ENCODE measurements at places on chromosomes 7 and 10.

- DNase-seq, result no peak
These were observed 4.3 kb upstream of the UTF1 start for GRCh38 chr10:133225707-133226191.

DNA sequence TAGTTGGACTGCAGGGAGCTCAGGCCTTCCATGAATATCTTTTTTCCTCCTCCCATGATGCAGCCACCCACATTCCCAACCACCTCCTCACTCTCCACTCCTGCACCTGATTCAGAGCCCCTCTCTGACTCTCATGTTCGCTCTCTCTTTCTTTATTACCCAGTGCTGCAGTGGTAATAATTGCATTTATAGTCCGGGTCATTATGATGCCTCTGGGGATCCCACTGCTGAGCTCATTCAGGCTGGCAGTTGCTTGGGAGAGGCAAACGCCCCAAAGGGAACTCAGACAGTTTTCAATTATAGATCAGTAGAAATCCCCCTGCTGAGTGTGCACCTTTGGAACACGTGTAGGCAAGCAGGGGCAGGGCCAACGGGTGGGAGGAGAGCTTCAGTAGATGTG, 953.0 kb downstream of the GRID1 start:
- no peak for DNase-seq

DNA sequence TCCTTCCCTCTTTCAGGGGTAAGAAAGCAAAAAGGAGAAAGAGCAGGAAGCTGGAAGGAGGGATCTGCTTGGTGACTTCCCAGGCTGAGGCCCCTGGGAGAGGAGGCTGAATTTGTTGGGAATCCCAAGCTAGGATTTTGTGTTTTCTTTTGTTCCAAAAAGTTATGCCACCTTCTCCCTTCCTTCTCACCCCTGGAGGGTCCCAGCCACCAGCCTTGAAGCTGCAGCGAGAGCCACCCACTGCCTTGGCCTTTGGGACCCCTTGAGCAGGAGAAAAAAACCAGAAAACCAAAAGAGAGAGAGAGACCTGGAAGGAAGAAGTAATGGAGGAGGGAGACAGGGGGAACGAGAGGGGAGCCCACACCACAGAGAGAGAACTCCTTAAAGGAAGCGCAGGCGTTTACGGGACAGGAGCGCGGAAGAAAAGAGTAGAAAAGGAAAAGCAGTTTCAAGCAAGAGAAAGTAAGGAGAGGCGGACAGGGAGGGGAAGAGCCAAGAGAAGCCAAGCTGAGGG, 7.2 kb downstream of the VAX1 start:
- DNase-seq, result no peak

GRCh38 chr7:82595176-82595575, 151.6 kb upstream of the CACNA2D1 start:
- DNase-seq, result no peak

DNA sequence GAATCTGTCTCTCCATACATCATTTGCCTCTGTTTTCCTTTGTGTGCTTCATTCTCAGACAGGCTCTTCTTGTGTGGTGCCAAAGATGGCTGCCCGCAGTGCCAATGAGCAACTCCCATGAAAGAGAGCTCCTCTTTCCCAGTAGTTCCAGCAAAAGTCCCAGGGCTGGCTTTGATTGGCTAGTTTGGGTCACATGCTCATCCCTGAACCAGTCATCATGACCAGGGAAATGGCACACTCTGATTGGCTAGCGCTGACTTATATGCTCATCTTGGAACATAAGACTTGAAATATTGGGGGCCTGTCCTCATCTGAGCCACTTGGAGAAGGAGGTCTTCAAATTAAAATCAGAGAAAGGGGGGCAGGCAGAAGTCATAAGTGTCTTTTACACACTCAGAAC, 112.7 kb downstream of the CDH23 start:
- no peak for DNase-seq

GRCh38 chr10:116094356-116094755, 178.7 kb downstream of the GFRA1 start:
- no peak for DNase-seq

GRCh38 chr7:80482950-80483349, 28.9 kb downstream of the GNAT3 start:
- no peak for DNase-seq

GRCh38 chr7:116683786-116684185, 11.8 kb downstream of the MET start:
- DNase-seq, result no peak

- no peak for DNase-seq
These were observed 816.2 kb downstream of the NRG3 start for GRCh38 chr10:82691211-82691610.

DNA sequence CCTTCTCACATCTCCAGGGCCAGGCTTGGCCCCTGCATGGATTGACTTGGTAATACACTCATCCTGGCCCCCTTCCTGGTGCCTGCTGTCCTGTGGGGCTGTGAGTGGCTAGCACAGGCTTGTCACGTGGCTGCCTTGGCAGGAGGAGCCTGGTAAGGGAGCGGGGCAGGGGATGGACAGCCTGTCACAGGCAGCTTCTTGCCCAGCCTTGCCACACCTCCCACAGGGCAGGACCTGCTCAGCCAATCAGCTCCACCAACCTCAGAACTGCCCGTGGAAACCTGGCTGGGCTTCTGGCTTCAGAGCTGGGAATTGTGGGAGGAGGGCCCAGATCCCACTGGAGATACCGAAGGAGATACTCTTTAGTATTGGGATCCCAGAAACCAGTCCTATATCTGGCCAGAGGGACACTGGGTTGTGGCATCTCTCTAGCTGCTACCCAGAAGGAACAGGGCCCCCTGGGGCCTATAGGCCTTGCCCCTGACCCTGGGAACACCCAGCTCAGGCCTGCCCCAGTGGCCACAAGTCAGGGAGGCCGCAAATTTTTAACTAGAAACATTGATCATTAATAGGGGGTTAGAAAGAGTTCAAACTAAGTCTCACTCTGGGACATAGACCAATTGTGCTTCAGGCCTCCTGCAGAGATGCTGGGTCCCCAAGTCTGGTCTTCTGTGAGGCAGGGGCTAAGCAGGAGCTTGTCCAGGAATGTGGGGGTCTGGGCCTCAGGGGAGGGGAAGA, at the start of gene HOGA1:
Gene HOGA1 (plus strand): TSS at position 330 of the 738 bp plus-strand sequence. CDS start 315 bp downstream, at position 645.
- DNase-seq, result no peak

- no peak for DNase-seq
These were observed 595.8 kb upstream of the MKI67 start for GRCh38 chr10:128721963-128722445.

GRCh38 chr10:123787566-123787965, 104.0 kb downstream of the CPXM2 start:
- DNase-seq, result no peak

DNA sequence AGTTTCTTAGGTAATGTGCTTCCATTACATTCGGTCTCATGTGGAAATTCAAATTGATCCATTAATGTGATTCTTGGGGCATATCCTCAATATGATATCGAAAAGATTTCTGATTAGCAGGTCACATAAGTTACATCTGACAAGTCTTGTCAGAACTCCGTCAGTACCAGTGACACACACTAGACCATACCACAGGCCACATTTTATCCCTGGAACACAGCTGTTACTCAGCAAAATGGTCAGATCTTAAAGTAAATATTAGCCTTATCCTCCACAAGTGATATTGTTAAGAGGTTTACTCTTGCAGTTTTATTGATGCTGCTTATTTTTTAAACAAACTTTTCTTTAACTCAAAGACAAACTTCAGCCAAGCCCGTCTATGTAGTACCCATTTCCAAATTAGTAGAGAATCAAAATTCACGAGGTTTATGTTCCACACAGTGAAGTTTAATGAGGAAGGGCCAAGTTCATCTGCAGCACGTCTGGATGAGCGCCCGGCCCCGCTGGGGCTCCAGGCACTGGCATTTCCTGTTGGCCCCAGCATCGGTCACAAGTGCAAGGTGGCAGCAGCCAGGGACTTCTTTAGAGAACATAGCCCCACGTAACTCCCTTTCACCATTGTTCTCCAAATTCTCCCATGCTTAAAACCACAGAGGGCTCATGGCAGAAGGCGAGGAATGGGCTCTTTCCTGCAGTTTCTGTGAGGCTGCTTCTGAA, 132.2 kb downstream of the VIPR2 start:
- DNase-seq, result no peak

DNA sequence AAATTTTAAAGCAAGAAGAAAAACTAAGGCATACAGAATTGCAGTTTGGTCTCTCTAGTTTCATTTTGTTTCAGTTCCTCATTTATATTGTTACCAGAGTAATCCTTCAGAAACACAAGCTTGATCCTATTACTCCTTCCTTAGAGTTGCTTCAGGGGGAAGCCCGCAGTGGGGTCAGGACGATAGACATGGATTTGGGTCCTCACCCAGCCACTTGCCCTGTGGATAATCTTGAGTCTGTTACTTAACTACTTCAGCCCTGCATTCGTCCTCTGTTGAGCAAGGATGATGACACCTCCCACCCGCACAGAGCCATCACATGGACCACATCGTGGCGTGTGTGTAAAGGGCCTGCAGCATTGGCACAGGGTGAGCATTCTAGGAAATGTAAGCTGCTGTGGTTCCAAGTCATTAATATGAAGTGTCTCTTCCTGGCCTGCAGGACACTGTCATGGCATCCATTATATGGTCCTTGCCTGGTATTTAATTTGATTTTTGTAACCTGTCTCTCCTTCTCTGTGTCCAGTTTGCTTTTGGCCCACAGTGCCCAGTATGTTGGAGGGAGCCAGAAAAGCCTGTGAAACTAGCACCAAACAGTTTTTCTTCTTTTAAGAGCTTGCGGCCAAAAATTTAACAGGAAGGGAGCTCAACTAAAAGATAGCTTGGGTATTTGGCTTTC, 111.2 kb downstream of the EEPD1 start:
- no peak for DNase-seq

- peak; percentile 94 for DNase-seq
These were observed 3.7 kb downstream of the STX1A start for GRCh38 chr7:73715648-73716317.

DNA sequence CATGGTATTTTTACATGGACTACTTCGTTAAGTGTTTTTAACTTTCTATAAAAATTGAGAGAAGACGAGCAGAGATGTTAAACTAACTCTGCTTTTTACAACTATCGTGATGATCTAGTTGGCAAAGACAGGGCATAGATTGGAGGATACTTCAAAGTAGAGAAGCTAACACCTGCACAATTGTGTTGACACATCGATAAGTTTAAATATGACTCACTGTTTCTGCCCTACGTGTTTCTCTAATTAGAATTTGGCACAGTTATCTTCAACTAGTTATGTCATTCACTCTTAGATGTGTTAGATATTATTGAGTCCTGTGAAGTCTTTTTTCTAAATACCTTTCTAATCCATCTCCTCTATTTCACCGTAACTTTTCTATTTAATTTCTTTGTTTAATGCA, 68.5 kb upstream of the FERD3L start:
- peak; percentile 18 for DNase-seq

GRCh38 chr10:3873728-3874461, 88.9 kb upstream of the KLF6 start:
- DNase-seq, result no peak

DNA sequence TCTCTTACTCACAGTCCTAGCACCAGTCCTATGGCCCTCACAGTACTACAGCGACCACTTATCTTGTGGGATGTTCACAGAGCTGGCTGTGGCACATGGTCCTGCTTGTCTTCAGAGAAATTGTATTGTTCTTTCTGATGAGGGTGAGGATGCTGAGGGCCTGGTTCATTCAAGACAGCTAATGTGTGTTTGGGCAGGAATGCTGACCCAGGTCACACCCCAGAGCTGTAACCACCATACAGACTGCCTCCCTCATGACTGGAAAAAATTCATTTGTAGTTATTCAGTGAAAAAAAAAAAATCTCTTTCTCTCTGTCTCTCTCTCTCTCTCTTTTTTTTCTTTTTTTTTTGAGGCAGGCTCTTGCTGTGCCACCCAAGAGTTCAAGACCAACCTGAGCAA, 83.5 kb downstream of the KLF6 start:
- no peak for DNase-seq

DNA sequence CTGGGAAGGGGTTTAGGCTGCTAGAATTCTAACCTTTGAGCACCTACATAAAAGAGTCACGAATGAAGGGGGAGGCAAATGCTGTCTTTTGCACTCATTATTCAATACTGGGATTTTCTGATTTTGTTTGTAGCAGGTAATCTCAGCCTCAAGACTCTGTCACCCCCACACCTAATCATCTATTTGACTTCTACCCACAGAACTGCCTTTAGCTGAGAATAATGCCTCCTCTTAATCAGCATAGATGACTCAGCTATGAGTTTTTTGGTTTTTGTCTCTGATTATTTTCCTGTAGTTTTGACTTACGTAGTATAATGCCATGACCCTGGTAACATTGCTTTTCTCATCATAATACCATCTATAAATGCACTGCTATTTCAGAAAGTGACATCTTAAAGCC, 42.7 kb upstream of the CACNB2 start:
- no peak for DNase-seq

GRCh38 chr7:102991540-102992214, 78.9 kb downstream of the LRRC17 start:
- DNase-seq, result peak; percentile 94

GRCh38 chr7:69526570-69526969, 71.7 kb upstream of the AUTS2 start:
- DNase-seq, result no peak

- DNase-seq, result no peak
These were observed 3.9 kb downstream of the HIP1 start for GRCh38 chr7:75734586-75735458.

- DNase-seq, result no peak
These were observed 593.5 kb downstream of the NRG3 start for GRCh38 chr10:82468453-82468852.

DNA sequence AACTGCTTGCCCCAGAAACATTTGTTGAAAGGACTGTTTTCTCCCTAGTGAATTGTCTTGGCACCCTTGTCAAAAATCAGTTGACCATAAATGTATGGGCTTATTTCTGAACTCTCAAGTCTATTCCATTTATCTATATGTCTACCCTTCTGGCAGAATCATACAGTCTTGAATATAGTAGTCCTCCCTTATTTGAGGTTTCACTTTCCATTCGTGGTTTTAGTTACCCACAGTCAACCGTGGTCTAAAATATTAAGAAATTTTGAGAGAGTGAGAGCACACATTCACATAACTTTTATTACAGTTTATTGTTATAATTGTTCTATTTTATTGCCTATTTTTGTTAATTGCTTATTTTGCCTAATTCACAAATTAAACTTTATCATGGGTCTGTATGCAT, 17.4 kb upstream of the CEP41 start:
- no peak for DNase-seq
